ENCODE measurements at places on chromosomes 3 and 15. TPM values are rescaled to one million over a fixed set of nuclear protein-coding genes. Genes with fewer than 3 reads are reported as not detected.
A peak's percentile ranks its signal among the peaks of the same experiment; 100 is the strongest.

Gene LCTL
- polyA plus RNA-seq, result not detected

Gene HRG
- 22.8 TPM for polyA plus RNA-seq

Gene GP5
- polyA plus RNA-seq, result not detected

DNA sequence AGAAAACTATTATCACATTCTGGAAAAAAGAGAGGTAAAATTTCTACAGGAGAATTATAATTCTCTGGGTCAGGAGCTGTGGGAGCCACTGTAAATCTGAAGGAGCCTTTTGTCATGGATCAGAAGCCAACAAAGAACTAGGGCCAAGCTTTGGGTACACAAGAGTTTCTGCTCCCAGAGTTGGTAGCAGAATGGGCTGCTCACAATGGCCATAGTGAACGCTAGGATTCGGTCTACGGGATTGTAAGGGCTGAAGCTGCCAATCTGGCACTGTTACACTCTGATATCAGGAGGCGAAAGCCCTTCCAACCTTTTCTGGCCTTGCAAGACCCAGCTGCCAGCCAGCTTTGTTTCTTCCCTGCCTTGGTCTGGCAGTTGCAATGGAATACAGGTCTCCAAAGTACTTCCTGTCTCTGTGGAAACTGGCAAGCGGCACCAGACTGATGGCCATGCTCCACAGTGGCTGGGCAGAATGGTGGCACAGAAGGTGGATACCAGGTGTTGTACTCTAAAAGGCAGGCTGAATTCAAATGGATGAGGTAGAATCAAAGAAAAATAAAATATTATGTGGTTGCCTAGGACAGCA, 831.7 kb downstream of the CADM2 start:
- DNase-seq, result no peak

GRCh38 chr15:37104424-37104981, 4.2 kb upstream of the MEIS2 start:
- peak; percentile 88 for DNase-seq

GRCh38 chr15:50192926-50193620, 11.1 kb downstream of the SLC27A2 start:
- no peak for DNase-seq

- DNase-seq, result no peak
These were observed 16.4 kb upstream of the ZNF609 start for GRCh38 chr15:64443747-64444621.

DNA sequence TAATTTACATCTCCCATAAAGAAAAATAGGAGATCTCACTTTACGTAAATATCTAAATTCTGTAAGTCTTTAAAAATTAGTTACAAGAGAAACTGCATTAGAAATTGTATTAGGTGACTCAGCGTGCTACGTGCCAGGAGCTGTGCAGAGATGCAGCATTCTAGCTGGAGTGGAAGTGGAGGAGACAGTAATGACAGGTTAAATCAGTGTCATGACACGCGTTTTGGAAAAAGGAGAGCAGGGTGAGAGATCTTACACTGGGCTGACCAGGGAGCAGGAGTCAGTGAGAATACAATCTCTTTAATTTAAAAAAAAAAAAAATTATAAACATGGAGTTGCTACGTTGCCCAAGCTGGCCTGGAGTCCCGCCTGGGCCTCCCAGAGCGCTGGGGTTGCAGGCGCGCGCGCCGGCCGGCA, 635 bp downstream of the TUBGCP5 start:
- DNase-seq, result no peak

DNA sequence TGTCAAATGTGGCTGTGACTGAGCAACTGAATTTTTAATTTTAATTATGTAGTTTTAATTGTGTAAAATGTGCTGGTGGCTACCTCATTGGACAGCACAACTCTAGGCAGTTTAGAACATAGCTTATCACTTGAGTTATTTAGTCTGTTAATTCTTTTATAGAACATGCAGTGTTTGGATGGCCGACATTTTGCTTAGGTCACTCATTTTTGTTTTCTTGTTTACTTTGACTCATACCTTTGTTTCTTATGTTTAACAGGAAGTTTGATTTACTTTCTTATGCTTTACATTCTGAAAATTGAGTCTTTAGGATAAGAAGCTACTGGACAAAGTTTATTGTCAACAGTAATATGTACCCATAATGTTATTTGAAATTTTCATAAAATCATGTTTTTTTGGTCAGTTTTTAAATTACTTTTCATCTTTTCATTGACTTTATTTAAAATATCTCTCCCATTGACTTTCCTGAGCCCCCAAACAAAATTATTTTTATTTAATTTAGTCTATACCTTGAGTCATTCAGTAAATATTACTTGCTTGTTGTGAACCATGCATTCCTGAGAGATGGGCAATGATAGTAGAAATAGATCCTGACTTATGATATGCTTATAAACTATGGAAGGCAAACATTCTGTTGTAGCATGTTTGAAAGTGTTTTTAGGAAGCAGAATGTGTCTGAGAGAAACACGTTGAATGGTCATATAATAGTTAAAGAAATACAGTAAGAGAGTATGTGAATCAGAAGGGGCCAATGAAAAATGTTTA, 60.6 kb downstream of the TCF12 start:
- DNase-seq, result no peak

DNA sequence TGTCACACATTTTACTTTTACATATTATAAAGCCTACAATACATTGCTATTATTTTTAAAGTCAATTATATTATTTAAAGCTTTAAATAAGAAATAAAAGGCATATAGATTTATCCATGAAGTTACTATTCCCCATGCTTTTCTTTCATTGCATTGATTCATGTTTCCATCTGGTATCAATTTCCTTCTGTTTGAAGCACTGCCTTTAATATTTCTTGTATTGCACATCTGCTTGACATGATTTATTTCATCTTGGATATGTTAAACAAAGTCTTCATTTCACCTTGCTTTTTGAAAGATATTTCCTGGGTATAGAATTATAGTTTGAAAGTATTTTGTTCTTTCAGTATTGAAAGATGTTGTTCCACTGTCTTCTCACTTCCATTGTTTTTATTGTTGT, 174.3 kb upstream of the MBNL1 start:
- no peak for DNase-seq

DNA sequence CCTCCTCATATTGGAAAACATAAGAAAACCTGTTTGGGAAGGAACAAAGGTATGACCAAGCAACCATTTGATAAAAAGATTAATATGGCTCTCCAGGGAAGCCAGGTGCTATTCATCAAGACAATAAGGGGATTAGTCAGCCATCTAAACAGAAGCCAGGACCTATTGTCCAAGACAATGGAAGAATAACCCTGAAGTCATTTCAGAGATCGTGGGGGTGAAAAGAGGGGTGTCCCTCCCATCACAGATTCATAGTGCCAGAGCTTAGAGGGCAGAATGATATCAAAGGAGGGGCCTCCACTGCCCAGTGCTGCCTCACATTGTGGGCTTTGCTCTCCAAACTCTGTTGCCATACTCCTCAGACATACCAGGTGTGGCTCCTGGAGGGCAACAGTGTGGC, 73.5 kb downstream of the DAPK2 start:
- DNase-seq, result no peak

GRCh38 chr3:36480911-36481648, 100.8 kb downstream of the STAC start:
- DNase-seq, result no peak

- no peak for DNase-seq
These were observed 249.0 kb downstream of the AGBL1 start for GRCh38 chr15:86328658-86329057.

DNA sequence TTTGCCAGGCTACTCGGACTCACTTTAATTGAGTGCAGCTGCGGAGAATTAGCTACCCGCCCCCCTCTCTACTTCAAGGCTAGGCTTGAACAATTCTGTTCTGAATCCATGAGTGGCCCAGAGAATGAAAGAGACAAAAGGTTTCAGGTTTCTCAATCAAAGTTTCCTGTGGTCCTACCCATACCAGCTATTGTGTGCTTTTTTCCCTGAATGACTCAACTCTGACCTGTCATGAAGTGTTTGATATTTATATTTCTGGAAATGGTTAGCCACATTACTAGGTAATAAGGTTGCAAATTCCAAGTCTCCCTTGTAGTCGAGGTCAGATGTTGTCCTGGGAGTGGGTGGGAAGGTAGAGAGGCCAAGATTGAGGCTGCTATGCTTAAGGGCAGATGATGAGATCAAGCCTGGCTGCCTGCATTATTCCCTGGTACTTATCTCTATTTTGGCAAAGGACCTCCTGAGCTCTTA, 392.7 kb upstream of the TBL1XR1 start:
- DNase-seq, result no peak

- no peak for DNase-seq
These were observed 89.2 kb downstream of the CORO2B start for GRCh38 chr15:68667800-68668625.

Data from kidney (tissue), 22 donors.